ENCODE measurements at places on chromosomes 3 and 15.

GRCh38 chr3:124772081-124772831 is 42.0 kb downstream of the UMPS start:
- no peak for DNase-seq

DNA sequence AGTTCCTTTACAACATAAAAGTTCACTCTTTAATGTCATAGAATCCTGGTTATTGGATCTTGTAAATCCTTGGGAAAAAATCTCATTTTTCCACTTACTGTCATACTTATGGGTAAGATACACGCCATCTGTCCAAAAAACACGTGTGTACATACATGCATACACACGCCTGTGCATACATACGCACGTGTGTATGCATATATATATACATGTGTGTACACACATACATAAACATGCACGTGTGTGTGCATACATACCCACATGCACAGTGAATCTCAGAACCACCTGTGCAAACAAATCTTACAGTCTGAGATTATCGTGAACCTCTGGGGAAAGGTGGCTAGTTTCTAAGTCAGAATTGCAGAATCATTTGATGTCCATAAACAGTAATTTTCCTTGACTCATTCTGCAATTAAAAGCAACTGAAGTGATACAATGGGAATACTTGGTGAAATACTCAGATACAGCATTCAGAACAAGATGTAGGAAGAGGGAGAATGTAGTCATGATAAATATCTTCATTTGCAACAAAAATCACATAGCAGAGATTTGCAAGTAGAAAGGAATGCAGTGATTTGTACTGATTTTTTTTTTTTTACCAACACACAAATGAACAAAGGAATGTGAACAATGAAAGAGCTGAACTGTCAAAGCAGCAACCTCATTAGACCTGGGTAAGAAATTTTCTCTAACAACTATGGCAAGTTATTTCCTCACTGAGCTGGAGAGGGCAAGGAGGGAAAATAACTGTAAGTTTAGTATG is 160.6 kb upstream of the POU1F1 start:
- no peak for DNase-seq

- DNase-seq: no peak
Observed at GRCh38 chr3:17772556-17772955, 30.1 kb upstream of the TBC1D5 start.

- DNase-seq: no peak
Observed at GRCh38 chr3:179882292-179882691, 154.4 kb downstream of the PEX5L start.

- DNase-seq: no peak
Observed at GRCh38 chr3:141828890-141829289, 47.6 kb upstream of the ATP1B3 start.

- no peak for DNase-seq
Observed at GRCh38 chr3:110307065-110307809, 764.4 kb upstream of the NECTIN3 start.

- no peak for DNase-seq
Observed at GRCh38 chr3:174332391-174332790, 526.7 kb upstream of the NAALADL2 start.

DNA sequence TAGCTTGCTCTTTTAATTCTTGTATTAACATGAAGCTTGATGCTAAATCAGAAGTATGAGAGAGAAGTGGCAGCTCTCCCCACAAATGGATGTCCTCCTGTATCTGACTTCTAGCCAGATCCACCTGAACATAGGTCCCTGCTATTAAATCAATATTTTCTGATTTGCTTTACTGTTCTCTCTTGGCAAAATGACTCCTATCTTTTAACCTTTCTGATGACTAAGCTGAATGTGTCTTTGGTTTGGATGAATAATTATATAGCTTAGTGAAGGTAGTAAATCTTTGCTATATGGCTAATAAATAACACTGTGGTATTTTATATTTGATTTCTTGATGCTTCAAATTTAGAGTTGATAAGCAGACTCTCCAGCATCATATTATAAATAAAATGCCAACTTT is 28.3 kb upstream of the ARL14 start:
- no peak for DNase-seq

GRCh38 chr3:45776611-45777010 is 19.7 kb downstream of the SLC6A20 start:
- no peak for DNase-seq

GRCh38 chr3:129994883-129995559 is 20.5 kb downstream of the TRH start:
- no peak for DNase-seq

DNA sequence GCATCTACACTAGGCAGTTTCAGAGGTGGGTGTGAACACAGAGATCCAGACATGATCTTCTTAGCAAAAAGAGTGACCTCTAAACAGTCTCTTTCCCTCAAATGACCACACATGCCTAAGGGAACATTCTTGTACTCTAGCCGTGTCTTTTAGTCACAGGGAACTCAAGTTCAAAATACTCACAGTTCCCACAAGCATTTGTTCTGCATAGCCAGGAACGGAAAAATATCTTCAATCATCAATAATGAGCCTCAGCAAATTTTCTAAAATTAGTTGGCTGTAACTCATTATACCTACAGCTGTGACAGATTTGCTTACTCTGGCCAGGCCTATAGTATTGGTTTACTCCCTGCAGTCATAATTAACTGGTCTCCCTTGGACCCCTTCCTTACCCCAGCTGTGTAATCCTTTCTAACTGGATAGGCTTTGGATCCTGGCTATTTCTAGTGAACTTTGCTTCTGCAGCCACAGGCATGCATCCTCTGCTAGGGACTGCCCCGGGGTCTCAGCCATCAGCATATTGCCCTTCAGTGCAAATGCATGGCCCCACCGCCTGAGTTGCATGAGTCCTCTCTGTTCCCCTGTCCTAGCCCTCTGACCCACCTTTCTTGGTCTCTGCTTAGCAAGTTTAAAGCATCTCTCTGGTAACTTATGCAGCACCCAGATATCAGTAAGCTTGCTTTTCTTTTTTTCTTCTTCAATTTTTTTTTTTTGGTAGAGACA is 56.0 kb upstream of the HACD2 start:
- DNase-seq: no peak

DNA sequence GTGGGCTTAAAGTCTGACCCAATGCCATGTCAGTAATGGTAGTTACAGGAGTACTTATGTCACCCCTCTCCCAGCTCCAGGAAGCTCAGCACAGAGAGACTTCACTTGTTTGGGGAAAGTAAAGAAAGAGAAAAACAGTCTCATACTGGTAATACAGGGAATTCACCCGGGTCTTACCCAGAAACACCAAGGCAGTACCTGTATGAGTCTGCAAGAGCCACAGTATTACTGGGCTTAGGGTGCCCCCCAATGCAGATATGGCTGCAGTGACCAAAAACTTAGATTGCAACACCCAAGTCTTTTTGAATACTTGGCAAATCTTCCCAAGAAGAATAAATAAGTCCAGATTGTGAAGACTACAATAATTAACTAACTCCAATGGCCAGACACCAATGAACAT is 622.1 kb downstream of the IGSF11 start:
- DNase-seq: no peak

GRCh38 chr3:64588380-64588779 is 99.4 kb downstream of the ADAMTS9 start:
- DNase-seq: no peak

Data from thoracic aorta (tissue), 2 donors.